ENCODE measurements at places on chromosomes 4 and X.

DNA sequence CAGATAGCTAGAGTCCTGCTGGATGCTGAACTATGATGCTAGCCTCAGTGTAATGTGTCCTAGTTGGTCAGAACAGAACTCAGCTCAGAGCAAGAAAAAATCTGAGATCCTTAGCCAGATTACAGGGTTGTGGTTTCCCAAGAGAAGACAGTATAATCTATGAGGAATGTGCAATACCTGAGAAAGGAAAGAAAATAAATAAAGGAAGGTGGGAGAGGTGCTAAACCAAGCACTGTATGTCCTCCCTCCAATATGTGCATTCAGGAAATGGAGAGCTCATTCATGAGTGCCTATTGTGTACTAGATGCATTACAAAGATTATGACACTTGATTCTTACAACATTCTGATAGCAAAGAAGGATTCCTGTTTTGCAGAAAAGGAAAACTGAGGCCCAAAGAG, 7.5 kb downstream of the USP26 start:
- no peak for DNase-seq

DNA sequence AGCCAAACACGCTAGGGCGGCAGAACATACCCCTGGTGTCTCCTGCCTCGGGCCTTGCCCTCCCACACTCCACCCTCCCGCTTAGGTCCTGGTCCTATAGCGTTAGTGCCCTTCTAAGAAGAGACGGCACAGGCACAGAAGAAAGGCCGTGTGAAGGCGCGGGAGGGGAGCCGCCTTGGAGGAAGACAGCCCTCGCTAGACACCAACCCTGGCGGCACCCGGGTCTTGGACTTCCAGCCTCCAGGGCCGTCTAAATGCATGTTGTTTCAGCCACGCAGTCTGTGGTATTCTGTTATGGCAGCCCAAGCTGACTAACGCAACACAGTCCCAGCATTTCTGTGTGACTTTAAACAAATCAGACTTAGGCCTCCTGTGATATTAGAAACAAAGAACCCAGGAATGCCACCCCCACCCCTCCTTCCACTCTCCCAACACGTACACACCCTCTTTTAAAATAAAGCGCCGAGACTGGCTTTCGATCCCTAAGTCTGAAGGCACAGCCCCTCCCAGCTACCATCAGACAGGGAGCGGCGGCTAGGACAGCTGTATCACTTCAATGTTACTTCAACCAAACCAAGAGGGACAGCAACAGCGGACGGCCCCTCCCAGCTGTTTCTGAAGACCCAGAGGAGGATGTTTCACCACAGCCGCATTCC, 128.0 kb downstream of the AFAP1 start:
- DNase-seq = no peak

DNA sequence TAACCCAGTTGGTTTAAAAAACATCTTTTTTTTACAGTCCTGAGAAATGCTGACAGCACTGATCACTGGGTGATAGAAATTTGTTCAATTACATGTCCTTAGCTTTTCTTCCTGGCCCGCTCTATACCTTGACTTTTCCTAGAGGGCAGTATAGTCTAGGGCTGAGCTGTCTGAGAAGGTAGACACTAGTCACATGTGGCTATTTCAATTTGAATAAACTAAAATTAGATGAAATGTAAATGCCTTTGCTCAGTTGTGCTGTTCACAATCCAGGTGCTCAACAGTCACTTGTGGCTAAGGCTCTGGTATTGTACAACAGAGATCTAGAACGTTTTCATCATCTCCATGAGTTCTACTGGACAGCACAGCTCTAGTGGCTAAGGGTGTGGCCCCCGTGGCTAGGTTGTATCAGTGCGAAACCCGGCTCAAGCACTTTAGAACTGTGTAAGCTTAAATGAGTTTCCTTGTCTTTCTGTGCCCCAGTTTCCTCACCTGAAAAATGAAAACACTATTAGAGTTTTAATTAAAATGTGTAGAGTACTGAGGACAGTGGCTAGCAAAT, 111.6 kb upstream of the WDR17 start:
- DNase-seq = no peak

DNA sequence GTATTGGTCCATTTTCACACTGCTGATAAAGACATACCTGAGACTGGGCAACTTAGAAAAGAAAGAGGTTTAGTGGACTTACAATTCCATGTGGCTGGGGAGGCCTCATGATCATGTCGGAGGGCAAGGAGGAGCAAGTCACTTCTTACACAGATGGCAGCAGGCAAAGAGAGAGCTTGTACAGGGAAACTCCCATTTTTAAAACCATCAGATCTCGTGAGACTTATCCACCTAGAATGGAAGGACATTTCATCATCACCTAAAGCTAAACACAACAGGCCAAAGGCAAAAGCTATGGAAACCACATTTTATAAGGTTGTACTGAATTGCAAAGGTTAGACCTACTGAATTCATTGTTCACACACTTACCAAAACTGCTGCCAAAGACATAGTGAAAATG, 6.0 kb upstream of the SLC25A43 start:
- no peak for DNase-seq

DNA sequence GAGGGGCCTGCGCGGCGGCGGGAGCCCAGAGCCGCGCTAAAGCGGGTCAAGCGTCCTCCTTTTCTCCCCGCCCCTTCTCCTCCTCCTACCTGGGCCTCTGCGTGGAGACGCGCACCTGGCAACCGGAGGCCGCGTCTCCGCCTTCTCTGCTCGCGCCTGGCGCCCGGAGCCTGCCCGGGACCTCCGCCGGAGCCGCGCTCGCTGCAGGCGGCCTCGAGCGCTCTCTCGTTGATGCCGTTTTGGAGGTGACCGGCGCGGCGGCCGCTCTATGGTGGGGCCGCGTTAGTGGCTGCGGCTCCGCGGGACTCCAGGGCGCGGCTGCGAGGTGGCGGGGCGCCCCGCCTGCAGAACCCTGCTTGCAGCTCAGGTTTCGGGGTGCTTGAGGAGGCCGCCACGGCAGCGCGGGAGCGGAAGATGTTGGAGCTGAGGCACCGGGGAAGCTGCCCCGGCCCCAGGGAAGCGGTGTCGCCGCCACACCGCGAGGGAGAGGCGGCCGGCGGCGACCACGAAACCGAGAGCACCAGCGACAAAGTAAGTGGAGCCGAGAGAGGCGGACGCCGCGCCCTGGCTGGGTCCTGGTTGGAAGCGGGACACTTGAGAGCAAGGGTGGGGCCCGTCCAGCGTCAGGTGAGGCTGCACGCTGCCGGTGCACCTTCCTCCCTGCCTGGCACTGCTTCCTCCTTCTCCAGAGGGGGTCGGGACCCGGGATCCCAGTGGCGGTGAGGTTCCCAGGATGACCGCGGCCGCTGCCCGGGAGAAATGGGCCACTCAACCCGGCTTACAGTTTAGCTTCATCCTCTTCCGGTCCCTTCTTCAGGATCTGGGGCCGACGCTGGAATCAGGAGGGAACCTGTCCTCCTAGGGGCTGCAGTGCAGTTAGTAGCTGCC, at the start of gene CDS1:
CDS1 (plus strand) TSS at position 140 of the 888 bp plus-strand sequence; CDS start at position 415, 275 bp downstream.
- no peak for DNase-seq

Data from thoracic aorta (tissue), 2 donors.